ENCODE measurements at places on chromosomes 11 and 22. TPM values are rescaled to one million over a fixed set of nuclear protein-coding genes. Genes with fewer than 3 reads are reported as not detected.

MAP6 gene
- total RNA-seq = not detected

KRTAP5-10 gene
- not detected for total RNA-seq

SLC35F2 gene
- total RNA-seq = 72.7 TPM

PVALB gene
- not detected for total RNA-seq

OR4C45 gene
- not detected for total RNA-seq

LTO1 gene
- 18.2 TPM for total RNA-seq

OR51B5 gene
- not detected for total RNA-seq

NPAS4 gene
- not detected for total RNA-seq

PANX3 gene
- total RNA-seq = not detected

CASP5 gene
- not detected for total RNA-seq

SMIM35 gene
- total RNA-seq = not detected

ESAM gene
- not detected for total RNA-seq

ART5 gene
- not detected for total RNA-seq

IGLL1 gene
- total RNA-seq = not detected

PDGFB gene
- 1.1 TPM for total RNA-seq

STK33 gene
- 0.53 TPM for total RNA-seq

MOGAT2 gene
- not detected for total RNA-seq

APOL5 gene
- not detected for total RNA-seq

APOC3 gene
- total RNA-seq = not detected

KRTAP5-8 gene
- total RNA-seq = not detected

ANO1 gene
- 1.3 TPM for total RNA-seq

LIF gene
- total RNA-seq = under 0.01 TPM

SYT13 gene
- total RNA-seq = not detected

TRPM5 gene
- not detected for total RNA-seq

FOXR1 gene
- not detected for total RNA-seq

RIBC2 gene
- total RNA-seq = not detected

WNT7B gene
- total RNA-seq = 23.9 TPM

TSPAN18 gene
- total RNA-seq = not detected

KRTAP5-7 gene
- not detected for total RNA-seq

SLC22A9 gene
- total RNA-seq = not detected

FADS1 gene
- 46.9 TPM for total RNA-seq

DDX25 gene
- not detected for total RNA-seq

KCNK4 gene
- total RNA-seq = not detected

FADS3 gene
- 66.2 TPM for total RNA-seq

HTR3A gene
- 0.26 TPM for total RNA-seq

SAA4 gene
- not detected for total RNA-seq

APLNR gene
- not detected for total RNA-seq

PLEKHA7 gene
- total RNA-seq = 2.4 TPM

FOLR3 gene
- total RNA-seq = 11.3 TPM
